ENCODE measurements at places on chromosomes 7 and 10.

DNA sequence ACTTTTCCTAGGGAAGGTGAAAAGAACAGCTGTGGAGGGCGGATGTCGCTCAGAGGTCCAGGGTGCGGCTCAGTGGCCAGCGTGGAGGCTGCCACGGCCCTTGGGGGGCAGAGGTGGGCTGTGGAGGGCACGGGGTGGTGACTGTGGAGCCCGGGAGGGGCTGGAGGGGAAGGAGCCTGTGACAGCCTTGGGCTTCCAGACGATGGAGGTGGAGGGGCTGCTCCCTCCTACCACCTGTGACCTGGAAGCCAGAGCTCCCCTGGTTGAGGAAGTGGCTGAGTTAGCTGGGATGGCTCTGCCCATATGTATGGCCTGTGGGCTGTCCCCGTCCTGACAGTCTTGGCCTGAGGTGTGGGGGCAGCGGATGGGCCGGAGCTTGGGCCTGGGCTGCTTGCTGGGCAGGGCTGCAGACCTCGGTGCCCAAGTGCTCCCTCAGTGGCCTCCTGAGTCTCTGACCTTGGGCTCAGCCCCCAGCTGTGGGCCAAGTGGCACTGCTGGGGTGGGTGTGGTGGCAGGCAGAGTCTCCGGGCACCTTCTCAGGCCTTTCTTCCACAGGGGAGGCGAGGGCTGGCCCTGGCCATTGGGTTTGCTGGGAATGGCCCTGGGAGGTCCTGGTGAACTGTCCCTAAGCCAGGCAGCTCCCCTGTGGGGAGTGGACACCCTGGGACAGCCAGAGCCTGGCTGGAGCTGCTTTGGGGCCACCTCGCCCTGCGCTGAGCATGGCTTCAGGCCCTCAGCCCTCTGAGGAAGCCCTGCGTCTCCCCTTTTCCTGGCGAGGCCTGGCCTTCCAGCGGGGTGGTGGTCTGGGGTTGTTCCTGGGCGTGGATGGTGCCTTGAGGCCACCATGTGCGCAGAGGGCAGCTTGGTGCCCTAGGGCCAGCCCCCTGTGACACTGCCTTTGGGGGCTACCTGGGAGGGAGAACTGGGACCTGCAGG, 3.9 kb downstream of the BRI3 start:
- DNase-seq, result no peak

- DNase-seq, result no peak
Observed at GRCh38 chr10:124535731-124536495, 74.3 kb downstream of the LHPP start.

- DNase-seq, result no peak
Observed at GRCh38 chr10:127907411-127908105, 655 bp downstream of the PTPRE start.

- DNase-seq, result no peak
Observed at GRCh38 chr7:20217193-20217948, at the start of gene MACC1. TSS of gene MACC1 (minus strand) at chr7:20217384. CDS start at chr7:20161862, 55,522 bp downstream.

- no peak for DNase-seq
Observed at GRCh38 chr10:1289591-1289990, 233.4 kb downstream of the WDR37 start.

- DNase-seq, result no peak
Observed at GRCh38 chr7:106866298-106867281, 1.5 kb downstream of the PIK3CG start.

GRCh38 chr7:23093111-23093510, 12.5 kb upstream of the KLHL7 start:
- no peak for DNase-seq

- DNase-seq, result no peak
Observed at GRCh38 chr7:18916826-18917225, 200.6 kb downstream of the TWIST1 start.

- DNase-seq, result no peak
Observed at GRCh38 chr7:16634271-16634738, 11.2 kb downstream of the ANKMY2 start.

GRCh38 chr7:35758421-35758820, 42.4 kb upstream of the SEPTIN7 start:
- no peak for DNase-seq

- DNase-seq, result no peak
Observed at GRCh38 chr7:80429181-80429580, 82.7 kb downstream of the GNAT3 start.

DNA sequence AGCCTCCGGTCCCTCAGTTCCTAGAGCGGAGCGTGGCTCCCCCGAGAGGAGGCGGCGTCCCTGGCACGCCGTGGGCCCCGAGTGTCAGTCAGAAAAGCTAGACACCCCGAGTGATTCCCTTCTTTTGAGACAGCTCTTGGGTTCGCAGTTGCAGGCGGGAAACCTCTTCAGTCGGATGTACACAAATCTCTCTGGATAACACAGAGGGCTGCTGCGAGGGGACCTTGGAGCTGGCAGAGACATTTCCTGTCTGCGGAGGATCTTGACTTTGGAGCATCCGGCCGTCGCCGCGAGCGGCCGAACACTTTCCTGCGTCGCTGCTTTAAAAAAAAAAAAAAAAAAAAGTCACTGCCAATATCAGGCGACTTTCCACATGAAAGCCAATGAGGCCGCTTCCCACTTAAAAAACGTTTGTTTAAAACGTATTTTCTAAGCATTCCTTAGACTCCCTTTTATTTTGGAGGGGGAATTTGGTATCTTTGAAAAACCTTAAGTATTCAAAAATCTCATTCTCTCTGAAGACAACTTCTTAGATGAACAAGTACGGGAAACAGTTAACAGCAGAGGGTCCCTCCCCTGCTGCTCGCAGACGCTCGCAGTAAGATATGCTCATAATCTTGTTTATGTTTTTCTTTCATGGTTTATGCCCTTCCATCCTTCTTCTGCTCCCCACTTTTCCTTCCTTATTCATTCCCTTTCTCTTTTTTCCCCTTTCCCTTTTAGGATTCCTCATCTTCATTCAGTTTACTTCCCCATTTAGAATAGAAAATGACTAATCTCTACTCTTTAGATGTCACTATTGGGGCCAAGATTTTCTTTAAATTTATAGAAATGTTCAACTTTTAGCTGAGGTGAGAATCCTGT, 10.0 kb downstream of the HHEX start:
- no peak for DNase-seq

DNA sequence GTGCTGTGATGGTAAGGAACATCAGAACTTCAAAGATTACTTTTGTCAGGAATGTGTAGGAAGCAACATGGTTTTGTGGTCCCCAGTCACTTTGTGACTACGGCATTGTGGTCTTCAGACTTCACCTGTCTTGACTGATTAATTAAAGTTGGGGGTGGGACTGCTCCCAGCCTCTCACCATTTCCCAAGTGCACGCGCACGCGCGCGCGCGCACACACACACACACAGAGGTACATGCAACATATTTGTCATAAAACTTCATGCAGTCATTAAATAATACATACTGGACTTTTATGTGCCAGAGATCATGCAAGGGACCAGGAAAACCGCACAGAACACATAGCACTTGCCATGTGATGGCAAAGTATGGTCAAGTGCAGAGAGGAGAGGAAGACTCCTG, 181.2 kb downstream of the EVX1 start:
- DNase-seq, result no peak

DNA sequence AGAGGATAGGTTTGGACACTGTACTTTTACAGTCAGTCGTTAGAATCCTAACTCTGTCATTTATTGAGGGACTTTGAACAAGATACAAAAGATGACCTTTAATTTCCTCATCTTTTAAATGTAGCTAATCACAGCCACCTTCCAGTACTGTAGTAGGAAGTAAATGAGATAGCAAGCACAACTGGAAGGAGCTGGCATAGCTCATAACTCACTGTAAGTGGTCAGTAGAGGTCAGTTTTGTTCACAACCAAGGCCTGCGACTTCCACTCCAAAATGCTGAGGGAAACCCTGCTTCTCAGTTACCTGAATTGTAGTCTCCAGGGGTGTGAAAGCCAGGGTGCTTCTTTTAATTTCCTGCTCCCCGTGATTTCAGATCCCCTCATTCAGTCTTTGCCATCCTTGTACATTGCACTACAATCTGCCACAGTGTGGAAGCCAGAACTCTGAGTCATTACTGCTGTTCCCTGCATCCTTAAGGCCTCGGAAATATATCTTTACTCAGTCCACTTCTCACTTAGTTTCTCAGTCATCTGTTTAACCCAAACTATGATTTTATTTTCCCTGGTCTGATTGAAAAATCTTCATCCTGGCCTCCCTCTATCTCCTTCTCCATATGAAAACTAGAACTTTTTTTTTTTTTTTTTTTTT, 361.2 kb downstream of the NRG3 start:
- no peak for DNase-seq

DNA sequence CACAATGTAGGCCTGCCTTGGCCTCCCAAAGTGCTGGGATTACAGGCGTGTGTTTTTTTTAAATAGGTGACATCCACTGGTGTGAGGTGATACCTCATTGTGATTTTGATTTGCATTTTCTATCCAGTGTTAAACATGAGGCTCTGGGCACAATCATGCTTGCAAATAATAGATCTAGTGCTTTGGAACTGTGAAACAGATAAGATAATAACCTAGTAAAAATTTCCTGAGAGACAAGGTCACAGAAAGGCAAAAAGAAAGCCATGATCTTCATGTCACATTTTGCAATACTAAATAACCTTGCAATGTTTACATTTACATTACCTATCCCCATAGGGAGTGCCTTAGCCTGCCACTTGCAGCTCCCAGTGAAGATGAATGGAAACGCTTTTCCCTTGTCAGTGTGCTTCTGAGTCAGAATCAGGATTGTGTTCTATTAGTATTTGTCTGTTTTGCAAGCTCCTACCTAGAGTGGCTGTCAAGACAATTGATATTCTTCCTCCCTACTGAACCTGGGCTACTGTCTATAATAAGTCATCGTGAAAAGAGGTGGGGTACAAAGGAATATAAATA, 256.5 kb downstream of the PHTF2 start:
- DNase-seq, result no peak

DNA sequence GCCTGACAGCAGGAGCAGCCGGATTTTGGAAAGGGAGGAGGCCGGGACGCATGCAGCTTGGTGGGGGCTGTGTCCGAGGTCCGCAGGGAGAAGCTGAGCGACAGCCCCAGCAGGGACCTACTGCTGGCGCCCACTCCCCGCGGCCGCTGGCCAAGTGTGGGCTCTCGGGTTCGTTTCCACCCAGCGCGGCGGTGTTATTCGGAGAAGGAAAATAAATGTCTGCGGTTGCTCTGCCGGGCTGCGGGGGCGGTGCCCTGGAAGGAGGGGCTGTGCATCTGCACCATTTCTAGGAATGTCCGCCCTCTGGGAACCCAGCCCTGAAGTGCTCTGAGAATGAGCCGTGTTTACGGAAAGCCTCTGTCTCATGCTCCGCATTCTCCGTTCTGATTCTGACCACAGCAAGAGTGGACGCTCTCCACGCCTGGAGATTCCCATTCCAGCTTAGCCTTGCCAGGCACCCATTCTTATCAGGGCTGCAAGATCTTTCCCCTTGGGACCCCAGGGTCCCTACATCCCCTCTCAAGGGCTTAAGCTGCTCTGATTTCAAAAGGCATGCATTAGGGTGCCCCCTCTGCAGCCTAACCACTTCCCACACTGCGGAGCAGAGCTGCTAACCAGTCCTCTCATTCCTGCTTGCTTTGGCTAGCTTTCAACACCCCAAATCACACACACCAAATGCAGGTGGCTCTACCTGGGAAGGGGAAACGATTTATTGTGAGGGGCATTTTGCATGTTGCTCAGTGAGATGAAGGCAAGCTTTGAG, 256.6 kb upstream of the GLI3 start:
- no peak for DNase-seq

GRCh38 chr10:5817322-5818047, 4.3 kb upstream of the GDI2 start:
- DNase-seq, result no peak

- DNase-seq, result no peak
Observed at GRCh38 chr10:79318369-79318768, 28.9 kb upstream of the PPIF start.

GRCh38 chr10:78953113-78953798, 115.5 kb upstream of the ZMIZ1 start:
- no peak for DNase-seq

- DNase-seq, result no peak
Observed at GRCh38 chr10:96073722-96074121, 30.3 kb downstream of the CCNJ start.

- no peak for DNase-seq
Observed at GRCh38 chr10:110706690-110707098, 62.6 kb downstream of the RBM20 start.

- no peak for DNase-seq
Observed at GRCh38 chr10:129131457-129132132, 335.4 kb upstream of the MGMT start.

GRCh38 chr10:109933984-109934565, 10.8 kb upstream of the XPNPEP1 start:
- no peak for DNase-seq

- no peak for DNase-seq
Observed at GRCh38 chr7:44961844-44962482, 16.9 kb downstream of the MYO1G start.

DNA sequence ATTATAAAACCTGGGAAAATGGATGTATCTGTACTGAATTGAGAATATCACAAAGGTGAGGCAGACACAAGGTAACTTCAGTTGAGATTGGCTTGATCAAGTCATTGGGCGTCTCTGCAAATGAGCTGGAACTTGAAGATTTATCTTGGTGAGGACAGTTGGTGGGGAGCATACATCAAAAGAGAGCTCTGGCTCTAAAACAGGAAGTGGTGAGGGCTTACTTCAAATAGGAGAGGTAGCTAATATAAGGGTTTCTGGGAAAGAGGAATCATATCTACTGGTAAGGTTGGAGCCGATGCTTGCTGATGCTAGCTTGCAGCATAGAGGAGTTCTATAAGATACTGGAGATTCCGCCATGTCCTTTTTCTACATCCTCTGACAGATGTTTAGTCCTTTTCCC, 39.9 kb upstream of the FGL2 start:
- no peak for DNase-seq

- no peak for DNase-seq
Observed at GRCh38 chr7:29362380-29362779, 167.8 kb downstream of the CHN2 start.

DNA sequence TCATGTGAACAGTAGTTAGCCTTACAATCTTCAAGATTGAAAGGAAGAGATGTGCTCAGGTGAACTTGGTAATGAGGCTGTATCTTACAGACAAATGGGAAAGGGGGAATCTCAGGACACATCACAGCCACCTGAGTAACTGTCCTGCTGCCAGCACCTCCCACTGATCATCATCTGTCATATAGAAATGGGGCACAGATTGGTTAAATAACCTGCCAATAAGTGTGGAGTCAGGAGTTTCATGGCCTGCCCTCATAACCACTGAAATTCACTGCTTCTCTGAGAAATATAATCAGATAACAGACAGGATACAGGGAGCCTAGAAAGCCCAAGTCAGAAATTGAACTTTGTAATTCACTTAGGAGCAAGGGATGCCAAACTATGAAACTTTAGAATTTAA, 64.9 kb upstream of the TAS2R16 start:
- DNase-seq, result no peak

- DNase-seq, result no peak
Observed at GRCh38 chr10:6197321-6197720, 5.4 kb upstream of the PFKFB3 start.

- DNase-seq, result no peak
Observed at GRCh38 chr10:109727436-109727835, 195.9 kb downstream of the XPNPEP1 start.
